GM23338 (cell line): ENCODE measurements at places on chromosomes 11 and 22. TPM values are rescaled to one million over a fixed set of nuclear protein-coding genes. Genes with fewer than 3 reads are reported as not detected.

GRCh38 chr11:122362381-122362780, 246.4 kb upstream of the BLID start:
- H3K36me3 ChIP-seq = no peaks in the 10 kb centered on the region
- H3K4me3 ChIP-seq = no peak overlapping the region
- no peak for DNase-seq
- peaks cover 4% of the 10 kb centered on the region; the same call in 1 of the 2 replicates for H3K4me1 ChIP-seq
- no peak overlapping the region for H3K27ac ChIP-seq

GLB1L3 gene
- 33.1 and 35.9 TPM in 2 replicates for total RNA-seq

DNA sequence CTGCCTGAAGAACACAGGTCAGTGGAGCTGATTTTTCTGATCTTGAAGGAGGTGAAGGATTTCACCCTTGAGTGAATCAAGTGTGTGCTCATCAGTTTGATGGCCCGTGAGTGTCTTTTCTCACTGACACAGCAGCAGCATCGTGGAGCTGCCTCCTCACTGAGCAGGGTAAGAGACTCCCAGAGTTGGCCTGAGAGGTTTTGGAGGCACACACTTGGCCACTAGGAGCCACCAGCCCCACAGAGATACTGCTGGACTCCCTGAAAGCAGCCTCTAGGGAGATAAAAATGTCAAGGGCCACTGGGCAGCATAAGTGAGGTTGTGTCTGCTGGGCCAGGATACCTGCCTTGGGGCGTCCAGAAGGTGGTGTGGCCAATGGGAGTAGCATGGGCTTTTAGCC, 245.4 kb downstream of the GRIK4 start:
- no peaks in the 10 kb centered on the region for H3K27me3 ChIP-seq
- DNase-seq = peak; percentile 32
- no peak overlapping the region for H3K4me3 ChIP-seq
- H3K27ac ChIP-seq = no peak overlapping the region

- H3K27ac ChIP-seq = no peak overlapping the region
- DNase-seq = no peak
- no peaks in the 10 kb centered on the region for H3K36me3 ChIP-seq
Measured at GRCh38 chr22:46891382-46891951, 129.0 kb downstream of the TBC1D22A start.

GRCh38 chr11:11746449-11746848, 95.3 kb upstream of the USP47 start:
- no peaks in the 10 kb centered on the region for H3K27me3 ChIP-seq
- H3K36me3 ChIP-seq = no peaks in the 10 kb centered on the region
- H3K4me1 ChIP-seq = no peaks in the 10 kb centered on the region
- DNase-seq = no peak
- H3K4me3 ChIP-seq = no peak overlapping the region

DNA sequence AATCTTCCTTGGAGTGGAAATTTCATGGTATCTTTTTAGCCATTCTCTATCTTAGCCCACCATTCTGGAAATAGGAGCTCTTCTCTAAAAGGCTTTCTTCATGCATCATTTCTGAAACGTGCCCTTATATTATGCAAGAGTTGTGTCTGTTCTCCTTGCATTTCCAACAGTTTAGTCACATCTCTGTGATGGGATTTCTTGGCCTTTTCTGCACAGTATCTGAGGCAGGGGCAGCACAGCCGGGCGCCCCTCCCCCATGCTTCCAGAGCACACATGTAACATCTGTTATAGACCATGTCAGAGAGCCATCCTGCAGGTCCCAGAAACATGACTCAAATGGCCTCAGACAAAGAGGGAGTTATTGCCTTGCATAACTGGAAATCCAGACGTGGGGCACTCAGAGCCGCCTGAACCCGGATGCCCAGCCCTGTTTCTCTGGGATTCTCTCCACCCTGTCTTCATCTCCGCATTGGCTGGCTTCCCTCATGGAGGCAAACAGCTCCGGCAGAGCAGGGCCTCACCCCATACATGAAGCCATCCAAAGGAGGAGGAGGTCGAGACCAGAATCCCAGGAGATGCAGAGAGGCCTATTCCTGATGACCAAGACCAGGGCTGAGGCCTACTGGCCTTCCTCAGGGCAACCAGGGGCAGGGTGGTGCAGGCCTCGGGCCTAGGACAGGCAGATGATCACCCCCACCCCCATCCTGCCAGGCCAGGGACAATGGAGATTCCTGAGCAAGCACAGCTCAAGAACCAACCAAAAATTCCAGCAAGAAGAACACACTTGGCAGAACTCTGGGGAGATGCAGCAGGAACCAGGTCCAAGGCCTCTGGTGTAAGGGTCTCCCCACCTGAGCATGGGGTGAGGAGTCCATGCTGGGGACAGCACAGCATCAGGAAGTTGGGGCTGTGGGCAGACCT, 61.3 kb downstream of the IGLL5 start:
- peaks cover 86% of the 10 kb centered on the region for H3K27me3 ChIP-seq
- no peak overlapping the region for H3K27ac ChIP-seq
- no peaks in the 10 kb centered on the region for H3K36me3 ChIP-seq
- H3K4me1 ChIP-seq = no peaks in the 10 kb centered on the region
- no peak for DNase-seq
- H3K4me3 ChIP-seq = no peak overlapping the region

DNA sequence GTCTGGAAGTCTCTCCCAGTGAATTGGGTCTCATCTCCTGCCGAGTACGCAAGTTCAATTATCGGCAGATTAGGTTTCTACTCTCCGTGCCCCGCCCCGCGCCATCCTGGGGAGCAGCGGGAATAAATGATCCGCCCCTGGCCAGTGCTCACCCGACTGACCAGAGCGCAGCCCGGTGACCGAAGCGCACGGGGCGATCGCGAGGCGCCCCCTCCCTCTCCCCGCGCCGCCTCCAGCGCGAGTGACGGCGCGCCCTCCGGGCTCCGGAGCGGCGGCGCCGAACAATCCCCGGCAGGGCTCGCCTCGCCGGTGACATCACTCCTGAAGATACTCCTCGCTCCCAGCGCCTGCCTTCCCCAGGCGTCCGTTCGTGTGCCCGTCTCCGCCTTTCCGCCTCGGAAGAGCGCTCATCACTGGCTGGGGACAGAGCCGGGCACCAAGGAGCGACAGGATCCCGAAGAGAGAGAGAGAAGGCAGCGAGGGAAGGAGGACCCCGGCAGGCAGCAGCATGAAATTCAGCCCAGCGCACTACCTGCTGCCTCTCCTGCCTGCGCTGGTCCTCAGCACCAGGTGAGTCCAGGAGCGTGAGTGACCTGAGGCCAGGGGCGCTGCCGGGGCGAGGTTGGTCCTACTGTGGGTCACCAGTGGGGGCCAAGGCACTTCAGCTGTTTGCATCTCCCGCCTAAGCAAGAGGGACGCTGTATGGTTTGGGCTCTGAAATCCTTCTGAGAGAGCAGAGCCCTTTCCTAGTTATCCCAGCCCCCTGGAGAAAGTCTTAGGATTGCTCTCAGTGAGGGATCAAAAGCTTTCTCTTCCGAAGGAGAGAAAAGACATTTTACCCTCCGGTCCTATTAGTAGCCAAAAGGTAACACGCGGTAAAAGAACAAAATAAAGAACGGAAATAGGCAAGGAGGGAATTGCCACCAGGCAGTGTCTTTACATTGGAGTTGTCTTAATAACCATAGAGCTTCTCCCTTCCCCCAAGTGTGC, at the start of gene LUZP2:
LUZP2 (plus strand) TSS at position 318 of the 990 bp plus-strand sequence.
- DNase-seq = peak; percentile 86
- H3K36me3 ChIP-seq = no peaks in the 10 kb centered on the region
- no peak within 1 kb of the TSS; the same call in 1 of the 2 replicates for H3K27ac ChIP-seq
- peaks cover 43% of the 10 kb centered on the region for H3K27me3 ChIP-seq
- H3K4me3 ChIP-seq = peak within 1 kb of the TSS; percentile 76

GRCh38 chr11:16280256-16280682, 76.1 kb downstream of the SOX6 start:
- H3K27me3 ChIP-seq = no peaks in the 10 kb centered on the region
- no peak overlapping the region for H3K27ac ChIP-seq
- DNase-seq = no peak
- H3K36me3 ChIP-seq = no peaks in the 10 kb centered on the region
- H3K4me3 ChIP-seq = no peak overlapping the region

DNA sequence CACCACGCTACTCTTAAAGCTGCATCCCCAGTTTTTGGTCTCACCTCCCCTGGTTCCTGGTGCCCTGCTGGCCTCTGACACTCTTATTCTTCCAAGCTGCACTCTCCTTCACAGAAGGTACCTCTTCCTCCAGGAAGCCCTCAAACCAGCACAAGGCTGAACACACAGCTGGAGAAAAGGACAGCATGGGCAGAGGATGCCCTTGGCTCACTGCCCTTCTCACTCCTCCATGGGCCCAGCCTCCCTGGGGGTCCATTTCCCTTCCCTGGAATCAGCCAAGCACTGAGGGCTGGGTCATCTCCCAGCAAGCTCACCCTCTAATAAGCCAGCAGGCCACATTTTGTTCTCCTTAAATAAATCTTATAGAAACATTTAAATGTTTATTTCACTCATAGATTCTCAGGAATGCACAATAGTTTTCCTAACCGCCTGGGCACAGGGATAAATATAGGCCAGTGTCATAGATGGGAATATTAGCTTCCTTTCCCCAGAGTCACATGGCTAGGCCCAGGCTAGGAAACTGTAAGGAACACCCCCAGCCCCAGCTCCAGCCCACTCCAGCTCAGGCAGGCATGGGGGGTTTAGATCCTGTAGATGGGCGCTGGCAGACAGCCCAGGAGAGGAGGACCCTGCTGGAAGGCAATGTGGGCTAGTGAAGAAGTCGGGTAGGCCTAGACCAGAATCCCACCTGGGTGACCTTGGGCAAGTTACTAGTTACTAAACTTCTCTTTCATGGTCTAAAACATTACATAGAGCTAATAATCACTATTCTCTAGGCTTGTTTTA, 51.5 kb downstream of the IRAG1 start:
- no peaks in the 10 kb centered on the region for H3K36me3 ChIP-seq
- H3K27me3 ChIP-seq = no peaks in the 10 kb centered on the region
- no peak overlapping the region for H3K27ac ChIP-seq

DNA sequence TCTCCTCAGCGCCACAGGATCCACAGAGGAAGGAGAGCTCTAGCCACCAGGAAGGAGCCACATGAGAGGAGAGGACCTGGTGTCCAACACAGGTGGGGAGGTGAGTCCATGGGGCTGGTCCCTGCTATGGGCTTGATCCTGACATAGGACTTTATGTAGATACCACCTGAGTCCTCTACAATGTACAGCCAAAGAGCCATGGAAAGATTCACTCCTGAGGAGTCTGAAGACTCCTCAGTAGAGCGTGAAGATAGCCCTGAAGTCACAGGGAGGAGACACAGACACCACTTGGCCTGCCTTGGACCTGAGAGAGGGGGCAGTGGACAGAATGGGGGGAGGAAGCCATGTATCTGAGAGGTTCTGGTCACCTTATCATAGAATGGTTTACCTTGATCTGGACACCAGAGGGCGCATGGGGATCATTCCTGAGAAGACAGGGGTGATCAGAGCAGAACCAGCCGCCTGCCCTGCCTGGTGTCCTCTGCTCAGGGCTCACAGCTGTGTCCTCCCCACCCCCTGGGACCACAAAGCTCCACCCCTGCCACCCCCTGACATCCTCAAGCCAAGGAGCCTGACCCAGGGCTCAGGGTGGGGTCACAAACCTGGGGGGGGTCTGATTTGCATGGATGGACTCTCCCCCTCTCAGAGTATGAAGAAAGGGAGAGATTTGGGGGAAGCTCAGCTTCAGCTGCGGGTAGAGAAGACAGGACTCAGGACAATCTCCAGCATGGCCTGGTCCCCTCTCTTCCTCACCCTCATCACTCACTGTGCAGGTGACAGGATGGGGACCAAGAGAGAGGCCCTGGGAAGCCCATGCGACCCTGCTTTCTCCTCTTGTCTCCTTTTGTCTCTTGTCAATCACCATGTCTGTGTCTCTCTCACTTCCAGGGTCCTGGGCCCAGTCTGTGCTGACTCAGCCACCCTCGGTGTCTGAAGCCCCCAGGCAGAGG, 77.0 kb downstream of the ZNF280B start:
- H3K4me3 ChIP-seq = no peak overlapping the region
- no peaks in the 10 kb centered on the region for H3K36me3 ChIP-seq
- no peaks in the 10 kb centered on the region for H3K4me1 ChIP-seq
- peaks cover 100% of the 10 kb centered on the region for H3K27me3 ChIP-seq

DNAJB7 gene
- not detected in 2 replicates for total RNA-seq

DNA sequence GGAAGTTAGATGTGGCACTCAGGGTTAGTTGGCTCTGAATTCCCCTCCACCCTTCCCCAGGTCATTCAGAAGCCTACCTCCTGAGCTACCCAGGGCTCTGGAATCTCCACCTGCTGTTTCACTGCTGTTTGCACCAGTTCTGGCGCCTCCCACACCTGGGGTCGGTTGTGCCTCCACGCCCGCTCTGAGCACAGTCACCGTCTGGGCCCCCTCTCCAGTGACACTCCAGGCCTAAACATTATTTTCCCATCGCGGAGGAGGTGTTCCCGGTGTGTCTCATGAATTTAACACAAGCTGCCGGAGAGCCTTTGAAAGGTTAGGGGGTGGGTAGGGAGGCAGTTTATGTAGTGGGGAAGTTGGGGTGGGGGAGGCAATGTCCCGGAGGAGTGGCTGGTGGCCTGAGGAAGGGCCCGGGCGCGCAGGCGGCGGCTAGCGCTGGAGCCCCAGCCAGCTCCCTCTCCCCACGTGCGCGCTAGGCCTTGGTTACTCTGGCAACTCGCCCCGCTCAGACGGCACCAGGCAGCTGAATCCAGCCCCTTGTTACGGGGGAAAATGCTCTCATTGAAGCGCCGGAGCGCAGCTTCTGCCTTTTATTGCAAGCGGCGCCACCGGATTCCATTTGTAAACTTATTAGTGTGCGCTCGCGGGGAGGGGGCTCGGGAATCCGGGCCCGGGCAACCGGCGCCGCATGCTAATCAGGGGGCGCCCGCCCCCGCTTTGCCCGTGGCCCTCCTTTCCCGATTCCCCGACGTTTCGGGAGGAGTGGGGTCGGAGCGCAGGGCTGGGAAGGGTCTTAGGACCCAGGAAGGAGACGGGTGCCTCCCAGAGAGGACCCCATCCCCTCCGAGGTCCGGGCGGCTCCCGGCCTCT, 52.4 kb downstream of the GRIK4 start:
- H3K4me1 ChIP-seq = peaks cover 27% of the 10 kb centered on the region
- H3K27ac ChIP-seq = peak overlapping the region; percentile 59; the same call in 1 of the 2 replicates
- no peaks in the 10 kb centered on the region for H3K36me3 ChIP-seq

ARHGEF12 gene
- 35.4 and 38.9 TPM in 2 replicates for total RNA-seq

HBE1 gene
- 1.0 TPM in 1 of 2 replicates, not detected in the other for total RNA-seq

BRMS1 gene
- total RNA-seq = 53.6 and 59.1 TPM in 2 replicates

DNA sequence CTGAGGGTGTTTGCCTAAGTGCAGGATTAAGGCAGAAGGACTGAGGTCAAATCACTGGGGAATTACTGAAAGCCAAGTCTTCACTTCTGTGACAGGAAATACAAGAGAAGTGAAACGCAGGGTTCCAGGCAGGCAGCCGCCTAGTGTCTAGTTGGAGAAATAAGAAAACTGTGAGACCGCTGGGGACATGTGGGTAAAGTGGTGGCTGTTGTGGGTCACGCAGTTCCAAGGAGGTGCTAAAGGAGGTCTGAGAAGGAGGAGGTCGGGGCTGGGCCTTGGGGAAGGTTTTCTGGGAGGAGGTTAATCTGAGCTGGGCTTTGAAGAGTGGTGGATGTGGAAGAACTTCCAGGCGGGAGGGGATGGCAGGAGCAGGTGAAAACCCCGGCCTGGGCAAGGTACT, 11.2 kb downstream of the MCM5 start:
- DNase-seq = no peak
- no peaks in the 10 kb centered on the region for H3K27me3 ChIP-seq
- peaks cover 93% of the 10 kb centered on the region for H3K36me3 ChIP-seq
- H3K4me1 ChIP-seq = no peaks in the 10 kb centered on the region
- no peak overlapping the region for H3K27ac ChIP-seq
